NCI-H1436 (cell line): ENCODE measurements at places on chromosomes 11 and 22.

GRCh38 chr22:37172266-37173245, 15.5 kb downstream of the C1QTNF6 start:
- DNase-seq = no peak

DNA sequence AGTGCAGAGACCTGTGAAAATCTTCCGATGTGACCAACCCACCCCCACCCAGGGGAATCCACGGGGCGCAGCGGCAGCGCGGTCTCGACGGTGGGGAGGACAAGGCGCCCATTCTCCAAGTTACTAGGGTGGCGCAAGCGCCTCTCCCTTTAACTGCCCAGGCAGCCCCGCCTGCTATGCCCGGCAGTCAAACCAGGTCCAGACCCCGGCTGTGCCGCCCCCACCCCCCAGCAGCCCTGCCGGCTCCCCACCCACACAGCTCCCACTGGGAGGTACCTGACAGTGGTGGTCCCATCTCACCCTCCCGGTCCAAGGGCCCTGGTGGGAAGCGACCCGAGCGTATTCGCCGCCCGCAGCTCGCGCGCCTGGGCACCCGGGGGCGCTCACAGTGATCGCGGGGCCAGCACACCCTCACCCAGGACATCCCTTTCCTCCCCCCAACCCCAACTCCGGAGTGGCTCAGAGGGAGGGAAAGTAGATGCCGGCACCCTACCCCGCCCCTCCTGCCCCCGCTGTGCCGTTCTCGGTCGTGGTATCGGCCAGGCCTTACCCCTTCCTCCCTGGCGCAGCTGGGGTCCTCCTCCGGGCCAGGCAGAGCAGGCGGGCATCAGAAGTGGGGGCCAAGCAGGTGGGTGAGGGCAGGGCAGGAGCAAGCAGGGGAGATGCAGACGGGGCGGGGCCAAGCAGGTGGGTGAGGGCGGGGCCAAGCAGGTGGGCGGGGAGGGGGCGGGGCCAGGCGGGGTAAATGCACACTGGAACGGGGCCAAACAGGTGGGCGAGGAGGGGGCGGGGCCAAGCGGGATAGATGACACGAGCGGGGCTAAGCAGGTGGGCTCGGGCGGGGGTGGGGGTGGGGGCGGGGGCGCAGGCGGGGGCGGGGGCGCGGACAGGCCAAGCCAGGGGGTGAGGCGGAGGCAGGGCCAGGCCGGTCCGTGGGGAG, at the start of gene TRPM5:
Gene TRPM5 (minus strand): TSS at position 634 of the 940 bp plus-strand sequence. CDS start 21,478 bp downstream, outside the sequence.
- no peak for DNase-seq

DNA sequence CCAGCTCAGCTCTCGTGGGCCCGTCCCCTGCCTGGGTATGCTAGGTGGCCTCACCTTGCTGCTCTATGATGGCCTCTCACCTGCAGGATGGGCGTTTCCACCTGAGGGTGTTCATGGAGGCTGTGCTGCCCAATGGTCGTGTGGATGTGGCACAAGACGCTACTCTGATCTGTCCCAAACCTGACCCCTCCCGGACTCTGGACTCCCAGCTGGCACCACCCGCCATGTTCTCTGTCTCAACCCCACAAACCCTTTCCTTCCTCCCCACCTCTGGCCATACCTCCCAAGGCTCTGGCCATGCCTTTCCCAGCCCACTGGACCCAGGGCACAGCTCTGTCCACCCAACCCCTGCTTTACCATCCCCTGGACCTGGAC, 2.1 kb downstream of the ZP1 start:
- DNase-seq = no peak

GRCh38 chr11:34492806-34493414, 20.7 kb downstream of the ELF5 start:
- DNase-seq = peak; percentile 50

GRCh38 chr11:73313652-73314051, 5.6 kb downstream of the ARHGEF17 start:
- no peak for DNase-seq

DNA sequence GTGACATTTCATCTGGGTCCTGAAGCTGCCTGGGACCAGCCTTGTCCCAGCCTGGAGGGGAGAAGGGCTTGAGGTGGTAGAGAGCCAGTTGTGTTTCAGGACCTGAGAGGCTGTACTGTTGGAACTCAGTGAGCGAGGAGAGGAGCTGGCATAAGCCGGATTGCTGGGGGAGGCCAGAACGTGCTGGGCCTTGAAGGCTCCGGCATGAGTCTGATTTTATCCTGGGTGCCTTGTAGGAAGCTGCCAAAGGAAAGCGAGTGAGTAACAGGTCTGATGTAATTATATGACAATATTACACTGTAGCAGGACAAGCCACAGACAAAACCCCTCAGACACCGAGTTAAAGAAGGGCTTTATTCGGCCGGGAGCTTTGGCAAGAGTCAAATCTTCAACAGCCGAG, 17.2 kb downstream of the AP2A2 start:
- DNase-seq = no peak

DNA sequence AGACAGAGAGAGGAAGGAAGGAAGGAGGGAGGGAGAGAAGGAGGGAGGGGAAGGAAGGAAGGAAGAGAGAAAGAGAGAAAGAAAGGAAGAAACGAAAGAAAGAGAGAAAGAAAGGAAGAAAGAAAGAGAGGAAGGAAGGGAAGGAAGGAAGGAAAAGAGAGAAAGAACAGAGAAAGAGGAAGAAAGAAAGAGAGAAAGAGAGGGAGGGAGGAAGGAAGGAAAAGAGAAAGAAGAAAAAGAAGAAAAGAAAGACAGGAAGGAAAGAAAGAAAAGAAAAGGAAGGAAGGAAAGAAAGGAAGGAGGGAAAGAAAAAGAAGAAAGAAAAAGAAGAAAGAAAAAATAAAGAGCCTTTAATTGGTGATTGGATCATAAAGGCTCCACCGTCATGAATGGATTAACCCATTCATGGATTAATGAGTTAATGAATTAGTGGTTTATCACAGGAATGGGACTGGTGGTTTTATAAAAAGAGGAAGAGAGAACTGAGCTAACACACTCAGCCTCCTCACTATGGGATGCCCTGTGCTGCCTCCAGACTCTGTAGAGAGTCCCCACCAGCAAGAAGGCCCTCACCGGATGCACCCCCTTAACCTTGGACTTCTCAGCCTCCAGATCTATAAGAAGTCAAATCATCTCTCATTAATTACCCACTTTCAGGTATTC, 9.0 kb upstream of the PLAAT2 start:
- no peak for DNase-seq

DNA sequence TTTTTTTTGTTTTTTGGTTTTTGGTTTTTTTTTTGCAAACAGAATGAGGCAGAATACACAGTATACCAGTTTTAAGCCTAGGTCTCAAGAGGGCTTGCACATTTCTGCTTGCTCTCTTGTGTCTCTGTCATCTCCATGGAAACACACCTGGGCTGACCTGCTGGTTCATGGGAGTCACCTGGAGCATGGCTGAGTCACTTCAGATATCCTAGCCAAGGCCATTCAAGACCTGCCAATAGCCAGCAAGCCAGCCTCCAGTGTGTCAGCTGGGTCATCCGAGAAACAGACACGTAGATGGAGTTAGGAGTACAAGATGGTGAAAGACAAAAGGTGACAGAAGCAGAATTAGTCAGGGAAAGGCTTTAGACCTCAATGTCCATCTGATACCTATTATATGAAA, 124.2 kb upstream of the SEZ6L start:
- DNase-seq = no peak

DNA sequence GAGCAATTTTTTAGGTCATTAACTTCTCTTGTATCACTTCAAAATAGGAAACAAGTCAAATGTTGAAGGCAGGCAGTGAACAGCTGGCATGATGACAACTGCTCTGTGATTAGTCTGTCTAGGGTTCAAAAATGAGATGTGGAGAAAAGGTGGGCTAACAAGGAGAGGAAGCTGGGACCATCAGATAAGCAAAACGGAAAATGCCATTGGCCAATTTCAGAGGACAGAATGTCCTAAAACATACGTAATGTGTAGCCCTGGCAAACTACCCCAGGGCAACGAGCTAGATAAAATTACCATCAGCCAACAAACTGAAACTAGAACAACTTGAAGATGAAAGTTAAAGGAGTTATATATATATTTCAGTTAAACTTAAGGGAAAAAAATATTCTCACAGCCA, 93.2 kb downstream of the RELT start:
- DNase-seq = no peak

DNA sequence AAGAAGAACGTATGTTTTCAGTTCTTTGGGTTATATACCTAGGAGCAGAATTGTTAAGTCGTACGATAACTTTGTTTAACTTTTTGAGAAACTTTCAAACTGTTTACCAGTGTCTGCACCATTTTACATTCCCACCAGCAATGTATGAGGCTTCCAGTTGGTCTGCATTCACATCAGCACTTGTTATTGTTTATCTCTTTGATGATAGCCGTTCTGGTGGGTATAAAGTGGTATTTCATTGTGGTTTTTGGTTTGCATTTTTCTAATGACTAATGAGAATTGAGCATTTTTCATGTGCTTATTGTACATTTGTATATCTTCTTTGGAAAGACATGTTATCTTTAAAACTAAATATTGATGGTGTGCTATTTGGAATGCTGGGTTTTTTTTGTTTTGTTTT, 59.8 kb downstream of the KDM2A start:
- no peak for DNase-seq

DNA sequence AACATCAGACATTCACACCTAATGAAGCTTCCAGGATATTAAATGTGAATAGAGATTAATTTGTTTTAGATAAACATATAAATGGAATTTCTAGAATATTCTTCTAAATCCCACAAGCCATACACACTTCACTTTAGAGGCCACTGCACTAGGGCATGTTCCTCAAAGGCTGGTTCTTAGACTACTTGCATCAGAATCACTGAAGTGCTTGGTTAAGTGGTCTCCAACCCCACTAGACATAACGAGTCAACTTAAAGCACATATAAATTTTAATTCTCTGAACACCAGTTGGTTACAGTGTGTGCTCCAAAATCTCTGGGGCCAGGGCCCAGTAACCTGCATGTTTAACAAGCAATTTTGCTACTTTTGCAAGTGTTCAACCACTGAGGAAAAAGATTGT, 7.9 kb upstream of the ALKBH8 start:
- DNase-seq = no peak

- no peak for DNase-seq
Observed at GRCh38 chr11:75355051-75355450, 3.6 kb upstream of the ARRB1 start.

DNA sequence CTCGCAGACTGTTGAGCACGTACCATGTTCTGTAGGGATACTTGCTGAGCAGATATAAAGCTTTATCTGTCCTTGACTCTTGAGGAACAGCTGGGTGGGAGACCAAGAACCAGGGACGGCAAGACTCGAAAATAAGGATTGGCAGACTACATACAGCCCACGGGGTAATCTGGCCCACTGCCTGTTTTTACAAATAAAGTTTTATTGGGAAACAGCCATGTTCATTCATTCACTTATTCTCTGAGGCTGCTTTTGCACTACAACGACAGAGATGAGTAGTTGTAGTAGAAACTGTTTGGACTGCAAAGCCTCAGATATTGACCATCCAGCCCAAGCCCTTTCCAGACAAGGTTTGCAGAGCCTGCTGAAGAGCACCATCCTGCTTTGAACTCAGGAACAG, 20.3 kb upstream of the RBM4B start:
- DNase-seq = no peak

DNA sequence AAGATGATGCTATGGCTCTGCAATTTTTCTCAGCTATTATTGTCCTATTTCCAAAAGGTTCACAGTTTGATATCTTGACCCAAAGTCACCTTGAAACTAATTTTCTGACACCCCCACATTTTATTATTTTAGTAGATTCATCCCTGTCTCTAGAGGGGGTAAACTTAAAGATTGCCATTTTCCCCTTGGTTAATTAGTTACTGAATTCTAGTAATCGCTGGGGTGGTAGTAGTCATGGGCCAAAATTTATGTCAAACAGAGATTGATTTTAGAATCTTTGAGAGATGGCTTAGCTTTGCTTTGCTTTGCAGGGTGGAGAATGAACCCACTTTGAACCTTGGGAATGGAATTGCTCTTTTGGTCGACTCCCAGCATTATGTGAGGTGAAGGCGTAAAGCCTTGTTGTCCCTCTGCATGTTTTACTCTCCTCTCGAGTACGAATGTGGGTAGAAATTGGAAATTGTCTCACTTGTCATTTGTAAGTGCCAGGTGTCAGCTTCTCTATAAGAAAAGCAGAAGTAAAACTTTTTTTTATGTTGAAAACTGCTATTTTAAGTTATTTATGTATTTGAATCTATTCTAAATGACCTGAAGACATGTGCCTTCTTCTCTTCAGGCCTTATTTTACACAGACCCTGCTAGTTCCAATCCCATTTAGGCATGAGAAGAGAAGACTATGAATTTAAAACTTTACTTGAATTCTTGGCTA, 42.4 kb upstream of the RCE1 start:
- no peak for DNase-seq

DNA sequence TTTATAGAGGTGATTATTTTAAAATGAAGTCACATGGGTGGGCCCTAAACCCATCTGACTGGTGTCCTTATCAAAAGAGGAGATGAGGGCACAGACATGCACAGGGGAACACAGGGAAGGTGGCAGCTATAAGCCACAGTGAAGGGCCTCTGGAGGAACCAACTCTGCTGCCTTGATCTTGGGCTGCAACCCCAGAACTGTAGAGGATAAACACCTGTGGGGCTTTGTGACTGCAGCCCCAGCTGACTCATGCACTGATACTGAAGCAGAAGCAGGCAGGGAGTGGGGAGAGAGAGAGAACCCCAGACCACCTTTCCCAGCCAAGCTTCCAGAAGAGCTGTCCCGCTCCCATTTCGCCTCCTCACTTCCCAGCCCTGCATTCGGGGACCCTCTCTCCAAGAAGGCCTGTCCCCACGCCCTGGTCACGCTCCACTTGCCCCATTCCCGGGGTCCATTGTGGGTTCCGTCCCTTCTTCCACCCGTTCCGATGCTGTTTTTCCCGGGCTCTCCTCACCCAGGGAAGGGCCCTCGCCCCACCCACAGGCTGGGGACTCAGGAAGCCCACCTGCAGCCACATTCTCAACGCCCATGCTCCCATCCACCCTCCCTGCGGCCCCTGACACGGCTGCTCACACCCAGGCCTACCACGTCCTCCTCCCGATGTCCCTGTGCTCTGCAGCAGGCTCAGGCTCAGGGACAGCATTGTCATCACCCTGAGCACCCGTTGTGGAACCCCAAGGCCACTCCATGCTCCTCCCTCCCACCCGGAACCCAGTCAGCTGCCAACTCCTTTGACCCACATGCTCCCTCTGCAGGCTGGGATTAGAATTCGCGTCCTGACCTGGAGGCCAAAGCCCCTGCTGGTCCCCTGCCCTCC, 90.8 kb upstream of the SHANK2 start:
- DNase-seq = peak; percentile 55

DNA sequence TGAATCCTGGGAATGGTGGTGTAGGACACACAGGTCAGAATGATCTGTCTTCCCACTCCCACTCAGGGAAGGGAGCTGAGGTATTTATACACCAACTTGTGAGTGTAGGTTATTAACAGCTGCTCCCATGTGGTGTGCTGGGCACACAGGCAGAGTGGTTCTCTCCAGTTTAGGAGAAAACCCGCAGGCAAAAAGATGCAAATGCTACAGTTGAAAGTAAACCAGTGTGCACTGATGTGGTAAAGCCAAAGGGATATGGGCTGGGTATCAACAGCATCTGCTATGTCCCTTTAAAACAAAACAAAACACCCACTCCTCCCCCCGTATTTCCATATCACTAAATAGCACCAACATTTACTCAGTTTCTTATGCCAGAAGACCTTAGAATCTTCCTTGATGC, 75.4 kb upstream of the SYT13 start:
- DNase-seq = no peak
